Activated T-cell treated with anti-CD3 and anti-CD28 coated beads for 4 hours (primary cell): ENCODE measurements at places on chromosomes 1 and 21.

GRCh38 chr1:94323311-94324177, 86.2 kb upstream of the ARHGAP29 start:
- DNase-seq: no peak

- no peak for DNase-seq
Observed at GRCh38 chr21:22132358-22133071, 1134.3 kb downstream of the NCAM2 start.

DNA sequence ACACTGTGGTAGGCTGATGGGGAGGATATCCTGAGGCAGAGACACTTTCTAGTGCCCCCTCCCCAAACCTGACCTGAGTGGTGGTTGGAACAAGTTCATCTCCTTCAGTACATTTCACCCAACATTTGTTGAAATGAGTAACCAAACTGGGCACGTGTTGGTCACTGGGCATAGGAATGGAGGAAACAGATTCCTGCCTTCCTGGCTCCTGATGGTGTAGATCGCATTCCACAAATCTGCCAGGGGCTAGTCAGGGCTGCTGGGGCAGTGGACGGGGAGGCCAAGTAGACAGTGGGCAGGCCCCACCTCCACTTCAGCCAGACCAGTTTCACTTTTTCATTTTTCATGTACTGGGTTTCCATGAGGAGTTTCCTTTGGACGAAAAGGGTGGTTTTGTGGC, 16.5 kb upstream of the ALX3 start:
- DNase-seq: no peak

- no peak for DNase-seq
Observed at GRCh38 chr1:77605246-77606026, 77.0 kb downstream of the ZZZ3 start.

- no peak for DNase-seq
Observed at GRCh38 chr1:159902541-159902940, 2.6 kb upstream of the CFAP45 start.

DNA sequence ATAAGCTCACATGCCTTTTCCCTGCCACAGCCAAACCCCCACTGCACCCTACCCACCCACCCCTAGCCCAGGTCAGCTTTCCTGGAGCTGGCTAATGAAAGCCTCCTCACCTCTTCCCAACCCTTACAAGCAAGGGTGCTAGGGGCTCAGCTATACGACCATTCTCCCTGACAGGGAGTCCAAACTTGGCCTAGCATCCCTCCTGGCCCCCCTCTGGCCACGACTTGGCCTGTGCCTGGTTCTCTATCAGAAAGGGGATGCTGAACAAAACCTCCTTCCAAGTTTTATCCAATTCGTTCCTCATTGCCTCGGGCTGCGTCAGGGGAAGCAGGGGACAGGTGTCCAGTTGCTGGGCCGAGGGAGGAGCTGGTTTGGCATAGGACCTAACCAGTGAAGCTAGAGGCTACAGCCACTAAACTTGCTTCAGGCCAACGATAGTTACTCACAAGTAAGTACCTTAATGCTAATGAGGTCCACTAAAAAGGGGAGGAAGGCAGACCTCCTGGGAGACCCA, 8.6 kb downstream of the TMEM81 start:
- DNase-seq: no peak

DNA sequence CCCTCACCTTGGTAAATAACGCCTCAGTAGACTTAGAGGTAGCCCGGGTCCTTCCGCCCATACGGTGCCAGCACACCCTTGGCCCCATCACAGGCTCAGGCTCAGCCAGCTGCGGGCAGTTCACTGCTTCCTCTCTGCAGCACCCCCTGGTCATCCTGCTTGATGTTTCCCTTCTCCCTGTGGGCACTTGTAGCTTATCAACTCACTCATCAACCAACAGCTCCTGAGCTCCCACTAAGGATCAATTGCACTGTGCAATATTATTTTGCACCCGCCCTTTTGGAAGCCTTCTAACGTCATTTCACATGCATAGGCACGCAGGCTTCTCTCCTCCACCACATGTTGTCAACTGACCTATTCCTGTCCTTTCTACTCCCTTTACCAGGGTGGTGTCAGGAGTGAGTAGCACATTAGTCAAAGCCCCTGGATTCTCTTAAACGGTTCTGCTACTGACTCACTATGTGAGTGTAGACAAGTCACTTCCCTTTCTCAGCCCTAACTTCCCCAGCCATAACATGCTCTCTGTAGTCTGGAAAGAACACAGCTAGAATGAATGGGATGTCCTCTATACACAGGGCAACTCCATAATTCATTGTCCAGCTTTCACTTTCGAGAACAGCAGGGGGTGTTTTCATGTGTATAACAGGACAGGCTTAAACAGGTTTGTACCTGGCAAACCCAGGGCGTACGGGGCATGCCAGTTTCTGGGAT, 47.1 kb upstream of the IRF2BP2 start:
- no peak for DNase-seq

- DNase-seq: no peak
Observed at GRCh38 chr1:161849518-161849917, 83.4 kb downstream of the ATF6 start.

DNA sequence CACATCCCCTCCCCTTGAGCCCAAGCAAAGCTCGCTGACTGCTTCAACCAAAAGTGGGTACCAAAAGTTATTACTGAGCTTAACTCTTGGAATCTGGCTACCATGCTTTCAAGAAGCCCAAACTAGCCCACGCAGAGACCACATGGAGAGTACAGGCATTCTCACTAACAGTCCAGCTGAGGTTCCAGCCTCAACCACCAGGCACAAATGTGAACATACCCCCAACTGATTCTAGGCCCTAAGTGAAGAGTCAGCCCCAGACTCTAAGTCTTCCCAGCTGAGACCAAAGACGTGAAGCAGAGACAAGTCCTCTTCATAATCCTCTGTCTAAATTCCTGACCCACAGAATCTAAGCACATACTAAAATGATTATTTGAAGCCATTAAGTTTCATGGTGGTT, 36.8 kb downstream of the EVI5 start:
- DNase-seq: no peak

DNA sequence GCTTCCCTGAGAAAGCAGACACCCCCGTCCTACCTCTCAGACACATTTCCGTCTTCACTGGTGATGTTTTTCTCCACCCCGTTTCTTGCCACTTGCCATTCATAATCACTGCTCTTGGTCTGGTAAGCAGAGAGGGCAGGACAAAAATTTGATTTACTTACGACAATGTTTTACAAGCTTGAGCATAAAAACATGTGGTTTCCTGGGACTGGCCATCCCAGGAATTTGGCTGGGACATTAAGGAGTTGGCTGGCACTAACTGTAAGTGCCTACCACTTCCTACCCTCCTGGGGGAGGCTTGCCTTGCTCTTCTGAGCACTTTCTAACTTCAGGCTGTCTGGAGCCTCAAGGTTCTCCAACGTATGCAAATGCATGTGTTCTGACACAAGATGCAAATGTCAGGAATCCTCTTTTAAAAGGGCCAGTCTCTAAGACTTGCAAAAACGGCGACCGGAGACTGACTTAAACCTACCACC, 24.2 kb downstream of the ZBTB18 start:
- DNase-seq: no peak

- DNase-seq: no peak
Observed at GRCh38 chr1:243500512-243500911, 244.7 kb downstream of the SDCCAG8 start.

- peak; percentile 97 for DNase-seq
Observed at GRCh38 chr1:221741703-221742554, at the start of gene DUSP10. Gene DUSP10 (minus strand): TSS chr1:221742089. CDS start chr1:221739744, 2,345 bp downstream.

- DNase-seq: no peak
Observed at GRCh38 chr1:159664247-159664646, 50.1 kb downstream of the CRP start.

GRCh38 chr21:41438425-41439113, 12.5 kb downstream of the MX1 start:
- no peak for DNase-seq

DNA sequence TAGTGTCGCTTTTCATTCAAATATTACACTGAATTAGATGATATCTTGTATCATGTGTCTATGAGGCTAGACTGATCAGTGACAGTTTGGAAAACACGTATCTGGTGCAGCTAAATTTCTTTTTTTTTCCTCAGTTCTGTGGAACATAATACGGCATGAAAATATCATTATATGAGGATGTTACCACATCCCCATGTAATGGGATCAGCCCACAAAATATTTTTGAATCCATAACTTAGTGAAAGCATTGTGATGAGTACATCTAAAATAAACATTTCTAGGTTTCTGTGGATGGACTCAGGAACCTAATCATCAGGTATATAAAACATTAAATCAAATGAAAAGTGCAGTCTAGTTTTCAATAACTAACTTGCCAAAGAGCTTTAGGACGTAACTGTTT, 356.3 kb downstream of the USP25 start:
- DNase-seq: no peak

DNA sequence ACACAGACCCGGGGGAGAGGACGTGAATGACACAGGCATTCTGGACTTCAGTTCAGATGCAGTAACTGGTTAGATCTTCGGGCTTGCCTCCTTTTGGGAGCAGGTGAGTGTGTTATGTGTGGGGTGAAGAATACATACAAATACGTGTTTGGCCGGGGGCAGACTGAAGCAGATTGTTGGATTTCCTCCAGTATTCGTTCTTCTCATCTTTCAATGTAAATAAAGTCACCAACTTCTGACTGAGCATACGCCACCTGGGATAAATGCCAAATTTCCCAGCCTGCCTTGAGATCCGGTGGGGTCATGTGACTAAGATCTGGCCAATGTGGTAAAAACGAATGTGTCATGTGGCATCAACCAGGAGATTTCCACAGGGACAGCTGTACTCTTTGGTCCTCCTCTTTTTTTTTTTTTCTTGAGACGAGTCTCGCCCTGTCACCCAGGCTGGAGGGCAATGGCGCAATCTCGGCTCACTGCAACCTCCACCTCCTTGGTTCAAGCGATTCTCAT, 189.8 kb downstream of the RGS7 start:
- DNase-seq: no peak

GRCh38 chr1:156889802-156890580, 3.5 kb upstream of the PEAR1 start:
- peak; percentile 42 for DNase-seq

DNA sequence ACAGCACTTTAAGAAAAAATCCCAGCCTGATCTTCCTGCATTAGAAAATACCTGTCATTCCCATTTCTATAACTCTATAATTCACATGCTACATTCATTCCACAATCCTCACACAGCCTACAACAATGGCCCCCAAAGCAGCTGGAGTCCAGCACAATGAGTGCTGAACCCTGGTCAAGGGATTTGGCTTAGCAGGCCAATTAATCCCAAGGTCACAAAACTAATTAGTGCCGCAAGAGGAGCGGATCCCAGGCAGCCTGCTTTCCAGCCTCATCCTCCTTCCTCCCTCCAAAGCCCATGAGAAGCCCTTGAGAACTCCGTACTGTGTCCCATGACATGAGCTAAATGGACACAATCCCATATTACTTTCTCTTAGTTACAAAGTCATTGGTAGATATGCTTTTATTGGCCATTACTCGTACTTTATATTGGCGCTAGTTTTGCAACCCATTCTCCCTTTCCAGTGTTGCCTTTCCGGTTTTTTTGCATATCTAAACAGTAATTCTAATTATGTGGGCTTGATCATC, 94.8 kb downstream of the DAB1 start:
- no peak for DNase-seq

- DNase-seq: no peak
Observed at GRCh38 chr21:30448514-30448913, 8.4 kb downstream of the KRTAP15-1 start.

DNA sequence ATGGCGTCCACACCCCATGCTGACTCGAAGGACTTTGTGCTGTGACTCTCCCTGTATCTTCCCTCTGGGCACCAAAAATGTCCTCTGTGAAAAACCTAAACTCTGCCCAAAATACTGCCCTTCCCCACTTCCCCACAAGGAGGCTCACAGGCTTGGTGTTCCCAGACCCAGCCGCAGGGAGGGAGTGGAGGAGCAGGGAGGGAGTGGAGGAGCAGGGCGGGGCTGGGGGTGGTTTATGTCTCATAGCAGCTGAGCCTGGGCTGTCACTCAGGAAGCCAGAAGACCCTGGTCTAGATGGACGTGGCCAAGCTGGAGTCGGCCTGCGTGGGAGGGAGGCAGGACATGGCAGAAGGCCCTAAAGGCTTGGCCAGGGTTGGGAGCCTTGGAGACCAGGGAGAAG, 461.7 kb downstream of the PTPRU start:
- DNase-seq: no peak

DNA sequence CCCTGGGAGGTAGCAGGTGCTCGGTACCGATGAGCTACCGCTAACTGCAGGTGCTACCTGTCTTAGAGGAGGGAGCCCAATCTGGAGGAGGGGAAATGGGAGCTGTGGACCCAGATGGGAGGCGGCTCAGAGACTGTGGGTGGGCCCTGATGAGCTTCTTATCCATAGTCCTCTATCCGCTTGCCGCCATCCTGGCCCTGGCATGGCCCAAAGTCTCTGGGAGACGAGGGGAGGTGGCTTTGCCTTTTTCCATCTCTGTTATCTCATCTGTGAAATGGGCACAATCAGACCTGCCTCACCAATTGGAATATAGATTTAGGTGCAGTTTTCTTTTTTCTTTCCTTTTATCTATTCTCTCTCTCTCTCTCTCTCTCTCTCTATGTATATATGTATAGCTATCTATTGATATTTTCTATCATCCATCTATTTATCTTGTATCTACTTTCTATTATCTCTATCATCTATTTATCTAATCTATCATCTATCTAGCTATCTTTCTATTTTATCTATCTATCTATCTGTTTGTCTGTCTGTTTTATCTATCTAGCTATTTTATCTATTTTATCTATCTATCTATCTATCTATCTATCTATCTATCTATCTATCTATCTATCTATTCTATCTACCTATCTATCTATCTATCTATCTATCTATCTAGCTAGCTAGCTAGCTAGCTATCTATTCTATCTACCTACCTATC, 16.5 kb downstream of the TNFRSF1B start:
- DNase-seq: no peak

GRCh38 chr21:16570171-16570570, 840.4 kb downstream of the USP25 start:
- no peak for DNase-seq

DNA sequence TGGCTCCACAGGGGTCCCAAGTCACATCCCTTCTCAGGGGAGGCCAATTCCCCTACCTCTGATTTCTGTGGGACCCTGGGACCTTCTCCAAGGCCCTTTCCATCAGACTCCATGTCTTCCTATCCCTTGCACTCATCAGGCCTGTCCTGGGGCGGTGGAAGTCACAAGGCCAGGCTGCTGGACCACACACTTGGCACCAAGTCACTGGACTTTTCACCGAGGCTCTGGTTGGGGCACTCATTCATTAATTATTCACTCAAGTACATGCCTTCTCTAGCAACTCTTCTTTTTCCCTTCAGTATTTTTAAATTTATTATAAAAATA, 11.2 kb upstream of the FOXO6 start:
- DNase-seq: no peak

DNA sequence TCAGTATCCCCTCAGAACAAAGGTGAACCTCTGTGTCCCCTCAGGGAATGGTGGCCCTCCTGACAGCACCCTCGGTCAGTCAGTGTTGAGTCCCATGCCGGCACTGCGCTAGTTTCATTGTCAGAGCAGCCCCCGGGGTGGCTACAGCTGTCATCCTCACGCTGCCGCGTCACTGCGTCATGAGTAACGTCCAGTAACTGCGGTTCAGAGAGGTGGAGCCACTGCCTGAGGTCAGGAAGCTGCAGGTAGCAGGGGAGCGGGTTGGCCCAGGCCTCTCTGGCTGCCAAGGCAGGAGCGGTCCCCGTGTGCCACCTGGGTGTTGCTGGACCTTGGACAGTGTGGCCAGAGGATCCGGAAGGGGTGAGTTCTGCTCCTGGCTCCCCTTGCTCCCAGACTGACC, 20.2 kb upstream of the WNT4 start:
- DNase-seq: no peak
